HEK293T (cell line): ENCODE measurements at places on chromosomes 11 and 22.

- no peak for DNase-seq
Measured at GRCh38 chr22:47793304-47794101, 1031.1 kb downstream of the TBC1D22A start.

GRCh38 chr11:134024420-134025081 is 44.3 kb upstream of the JAM3 start:
- DNase-seq = no peak

DNA sequence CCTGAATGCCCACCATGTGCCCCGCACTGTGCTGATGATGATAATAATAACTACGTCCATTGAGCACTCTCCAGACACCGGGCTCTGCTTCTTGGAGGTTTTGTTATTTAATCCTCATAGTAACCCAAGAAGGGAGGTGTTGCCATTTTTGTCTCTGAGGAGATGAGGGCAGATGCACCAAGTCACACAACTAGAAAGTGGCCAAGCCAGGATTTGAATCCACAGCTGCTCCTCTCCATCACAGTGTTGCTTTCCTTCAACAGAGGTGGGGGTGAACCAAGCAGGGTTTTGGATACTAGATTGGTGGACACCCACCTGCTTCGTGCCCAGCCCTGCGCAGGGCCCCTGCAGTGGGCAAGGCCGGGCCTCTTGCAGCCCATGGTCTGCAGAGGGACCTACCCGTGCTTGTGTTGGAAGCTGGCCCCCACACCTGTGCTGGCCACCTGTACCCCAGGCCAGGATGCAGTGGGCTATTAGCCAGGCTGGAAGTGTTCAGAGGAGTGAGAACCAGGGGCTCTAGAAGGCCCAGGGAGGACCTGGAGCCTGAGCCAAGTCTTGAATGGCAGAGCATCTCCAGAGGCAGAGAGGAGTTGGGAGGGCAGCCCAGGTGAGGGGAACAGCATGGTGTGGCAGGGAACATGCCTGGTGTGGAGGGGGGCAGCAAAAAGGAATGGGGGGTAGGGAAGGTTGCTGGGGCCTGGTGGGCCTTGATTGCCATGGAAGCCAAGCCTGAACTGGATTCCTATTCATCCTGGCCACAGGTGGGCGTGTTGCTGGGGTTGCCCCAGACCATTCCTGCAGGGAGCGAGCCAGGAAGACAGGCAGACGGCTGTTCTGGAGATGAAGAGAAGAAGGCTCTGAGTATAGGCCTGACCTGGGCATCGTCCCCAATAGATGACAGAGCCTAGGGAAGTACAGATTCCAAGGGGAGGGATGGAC is 2.7 kb upstream of the DPP3 start:
- no peak for DNase-seq

DNA sequence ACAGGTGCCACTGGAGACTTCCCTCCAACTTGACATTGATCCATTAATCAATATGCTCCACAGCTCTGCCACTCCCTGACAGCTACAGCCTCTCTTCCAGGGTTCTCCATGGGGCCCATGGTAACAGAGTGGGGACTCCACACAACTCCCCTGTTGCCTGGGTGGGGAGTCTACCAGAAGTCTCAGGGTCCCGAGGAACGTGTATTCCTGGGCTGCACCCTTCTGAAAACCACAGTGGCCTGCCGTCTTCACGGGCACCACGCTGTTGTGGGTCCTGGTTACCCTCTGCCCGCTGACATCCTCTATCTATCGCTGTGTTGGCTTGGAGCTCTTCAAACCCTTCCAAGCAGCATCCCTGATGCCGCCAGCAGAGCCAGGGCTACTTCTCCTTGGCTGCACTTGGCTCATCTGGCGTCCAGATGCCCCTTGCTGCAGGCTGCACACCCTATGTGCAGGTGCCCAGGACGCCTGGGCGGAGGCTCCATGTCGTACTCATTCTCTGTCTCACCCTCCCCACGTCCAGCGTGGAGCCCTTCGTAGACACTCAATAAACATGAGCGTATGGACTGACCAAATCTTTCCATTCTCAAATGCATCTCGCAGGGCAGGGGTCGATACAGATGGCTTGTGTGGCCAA is 1341.8 kb downstream of the TBC1D22A start:
- DNase-seq = no peak

DNA sequence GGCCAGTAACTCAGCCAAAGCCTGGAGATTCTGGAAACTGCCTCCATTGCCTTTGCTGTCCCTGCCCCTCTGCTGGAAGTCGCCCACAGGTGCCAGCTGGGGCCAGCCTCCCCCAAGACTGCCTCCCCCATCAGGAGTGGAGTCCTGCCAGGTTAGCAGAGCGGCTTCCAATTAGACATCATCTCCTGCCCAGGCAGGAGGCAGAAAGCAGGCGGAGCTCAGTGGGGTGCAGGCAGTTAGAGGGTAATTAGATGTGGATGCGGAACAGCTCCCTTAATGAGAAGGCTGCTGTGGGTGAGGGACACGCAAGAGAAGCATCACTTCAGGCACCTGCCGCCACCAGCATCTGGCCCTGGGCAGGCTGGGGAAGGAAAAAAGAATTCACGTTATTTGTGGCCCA is 90.9 kb upstream of the TP53I11 start:
- DNase-seq = no peak

DNA sequence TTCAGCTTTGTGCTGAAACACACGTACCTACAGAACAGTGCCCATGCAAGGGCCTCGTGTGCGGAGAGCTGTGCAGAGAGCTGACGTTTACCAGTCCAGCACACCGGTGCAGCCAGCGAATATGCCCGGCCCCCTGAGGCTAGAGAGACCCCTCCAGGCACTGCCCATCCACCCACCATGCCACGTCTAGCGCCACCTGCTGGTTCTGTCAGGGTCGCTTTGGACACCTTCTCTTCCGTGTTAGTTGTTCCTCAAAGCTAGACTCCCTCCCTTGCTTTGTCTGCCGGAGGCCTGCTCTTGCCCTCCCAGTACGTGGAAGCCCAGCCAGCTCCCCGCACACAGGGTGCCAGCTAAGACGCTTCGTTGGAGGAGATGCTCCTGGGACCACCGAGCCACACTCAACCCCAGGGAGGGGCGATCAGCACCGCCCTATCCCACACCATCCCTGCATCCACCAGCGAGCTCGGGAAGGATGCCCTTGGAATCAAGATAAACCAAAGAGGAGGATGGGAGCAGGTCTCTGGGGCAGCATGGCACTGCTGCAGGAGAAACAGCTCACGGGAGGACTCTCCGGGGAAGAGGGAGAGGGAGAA is 43.4 kb downstream of the CPT1A start:
- peak; percentile 73 for DNase-seq

- DNase-seq = no peak
Measured at GRCh38 chr22:36611241-36611976, 82.4 kb upstream of the EIF3D start.

GRCh38 chr11:85843929-85844328 is 11.3 kb upstream of the CCDC83 start:
- no peak for DNase-seq

GRCh38 chr11:104098132-104098531 is 61.7 kb downstream of the DDI1 start:
- no peak for DNase-seq

- DNase-seq = no peak
Measured at GRCh38 chr22:19903031-19903430, 38.5 kb upstream of the COMT start.

- no peak for DNase-seq
Measured at GRCh38 chr11:2882396-2883110, 3.0 kb downstream of the CDKN1C start.

- no peak for DNase-seq
Measured at GRCh38 chr11:75900848-75901247, 85.8 kb downstream of the UVRAG start.

- no peak for DNase-seq
Measured at GRCh38 chr11:79113054-79113690, 327.7 kb downstream of the TENM4 start.

DNA sequence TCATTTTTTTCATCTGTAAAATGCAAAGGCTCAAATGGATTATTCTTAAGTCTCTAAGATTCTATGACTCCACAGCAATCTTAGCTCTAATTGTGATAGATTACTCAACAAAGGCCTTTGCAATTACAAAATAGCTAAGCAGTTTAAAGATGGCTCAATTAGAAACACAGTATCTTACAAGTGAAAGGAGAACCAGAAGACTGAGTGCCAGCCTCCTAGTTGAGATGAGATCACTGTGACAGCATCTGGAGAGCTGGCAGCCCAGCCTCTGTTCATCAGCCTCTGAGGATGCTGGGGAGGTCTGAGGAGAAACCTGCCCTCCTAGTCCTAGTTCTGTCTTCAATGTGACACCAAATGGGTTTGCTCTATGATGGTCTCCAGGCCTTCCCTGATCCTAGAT is 158.4 kb upstream of the NARS2 start:
- no peak for DNase-seq

GRCh38 chr11:117835576-117835975 is 11.0 kb upstream of the FXYD2 start:
- DNase-seq = no peak

DNA sequence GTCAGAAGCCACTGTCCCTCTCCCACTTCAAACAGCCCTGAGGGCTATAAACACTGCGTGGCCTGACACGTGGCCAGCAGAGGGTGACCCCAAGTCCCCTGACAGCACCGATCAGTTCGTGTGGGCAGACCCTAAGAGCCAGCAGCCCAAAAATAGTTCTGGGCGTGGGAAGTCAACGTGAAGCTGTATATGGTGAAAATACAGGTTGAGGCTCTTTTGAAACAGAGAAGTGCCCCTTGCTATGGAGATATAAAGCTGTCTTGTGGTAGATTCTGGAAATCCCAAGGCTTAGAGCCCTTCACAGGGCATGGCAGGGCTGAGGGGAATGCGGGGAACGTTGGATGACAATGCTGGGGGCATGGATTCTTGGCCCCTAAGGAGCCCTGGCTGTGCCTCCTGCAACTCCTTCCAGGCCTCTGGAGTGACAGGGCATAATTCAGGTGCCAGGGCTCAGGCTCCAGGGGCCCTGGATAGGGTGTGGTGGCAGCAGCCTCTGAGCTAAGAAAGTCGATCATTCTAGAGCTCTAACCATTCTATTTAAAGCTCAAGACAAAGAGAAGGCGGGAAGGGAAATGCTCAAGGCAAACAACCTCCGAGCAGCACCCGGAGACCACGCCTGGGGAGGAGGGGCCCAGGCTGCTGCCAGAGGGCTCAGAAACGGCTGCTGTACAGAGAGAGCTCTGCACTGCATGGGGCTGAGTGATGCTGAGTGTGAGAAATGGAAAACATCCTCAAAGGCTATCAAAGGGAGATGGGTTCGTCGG is 60.4 kb upstream of the CD5 start:
- no peak for DNase-seq

- no peak for DNase-seq
Measured at GRCh38 chr22:44818727-44819126, 66.4 kb downstream of the ARHGAP8 start.

- no peak for DNase-seq
Measured at GRCh38 chr22:19862619-19863246, 8.1 kb upstream of the GNB1L start.

DNA sequence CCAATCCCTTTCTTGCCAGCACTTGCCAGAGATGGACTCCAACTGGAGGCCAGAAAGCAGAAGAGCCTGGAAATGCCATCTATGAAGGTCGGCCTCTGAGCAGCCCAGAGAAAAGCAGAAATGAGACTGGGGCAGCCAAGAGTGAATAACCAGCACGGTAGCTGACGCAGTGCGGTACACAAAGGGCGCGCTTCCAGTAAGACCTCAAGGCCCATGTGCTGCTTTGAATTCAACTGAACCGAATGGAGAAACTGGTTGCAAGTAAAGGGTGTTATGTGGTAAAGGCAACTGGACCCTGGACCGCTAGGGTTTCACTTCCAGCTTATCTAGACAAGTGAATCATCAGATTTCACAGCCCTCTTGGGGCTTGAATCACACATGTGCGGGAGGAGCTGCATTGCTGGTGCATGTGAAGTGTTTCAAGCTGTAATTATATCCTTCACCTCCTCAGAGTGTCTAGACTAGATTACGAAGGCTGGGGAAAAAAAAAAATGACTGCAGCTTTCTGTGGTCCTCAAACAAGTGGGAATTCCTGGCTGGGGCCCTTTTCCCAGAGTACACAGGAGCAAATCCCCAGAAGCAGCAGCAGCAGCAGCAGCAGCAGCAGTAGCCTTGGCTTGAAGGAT is 128.9 kb downstream of the CCDC34 start:
- DNase-seq = peak; percentile 57

- DNase-seq = peak; percentile 25
Measured at GRCh38 chr11:94602430-94603372, 35.5 kb downstream of the PIWIL4 start.

GRCh38 chr11:65468874-65469333 is 29.9 kb upstream of the MALAT1 start:
- DNase-seq = peak; percentile 52

DNA sequence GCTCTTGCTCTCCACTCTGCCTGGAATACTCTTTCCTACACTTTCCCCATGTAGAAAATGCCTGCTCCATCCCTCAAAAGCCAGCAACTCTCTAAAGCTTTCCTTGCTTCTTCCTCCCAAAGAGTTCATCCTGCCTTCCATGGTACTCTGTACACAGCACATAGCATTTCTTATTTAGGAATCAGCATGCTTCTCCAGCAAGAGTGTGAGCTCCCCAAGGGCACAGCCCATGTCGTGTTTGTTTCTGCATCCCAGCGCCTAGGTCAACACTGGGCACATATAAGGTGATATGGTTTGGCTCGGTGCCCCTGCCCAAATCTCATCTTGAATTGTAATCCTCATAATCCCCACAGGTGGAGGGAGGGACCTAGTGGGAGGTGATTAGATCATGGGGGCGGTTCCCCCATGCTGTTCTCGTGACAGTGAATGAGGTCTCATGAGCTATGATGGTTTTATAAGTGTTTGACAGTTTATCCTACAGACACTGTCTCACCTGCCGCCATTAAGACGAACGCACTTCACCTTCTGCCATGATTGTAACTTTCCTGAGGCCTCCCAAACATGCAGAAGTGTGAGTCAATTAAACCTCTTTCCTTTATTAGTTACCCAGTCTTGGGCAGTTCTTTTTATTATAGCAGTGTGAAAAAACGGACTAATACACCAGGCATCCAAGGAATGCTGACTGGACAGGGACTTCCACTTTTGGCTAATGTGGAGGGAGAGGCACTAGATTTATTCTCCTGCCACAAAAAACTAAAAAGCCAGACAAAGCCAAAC is 8.2 kb downstream of the VPS37C start:
- no peak for DNase-seq

GRCh38 chr11:116424615-116425261 is 348.0 kb downstream of the BUD13 start:
- no peak for DNase-seq

GRCh38 chr11:10990160-10990559 is 132.3 kb upstream of the ZBED5 start:
- DNase-seq = no peak
